Ovary (tissue), 10 donors: ENCODE measurements at places on chromosomes 16 and 17. TPM values are rescaled to one million over a fixed set of nuclear protein-coding genes. Genes with fewer than 3 reads are reported as not detected.
A peak's percentile ranks its signal among the peaks of the same experiment; 100 is the strongest.

The ODAD4 gene
- total RNA-seq = 11.0 TPM

The CDK12 gene
- total RNA-seq = 47.9 TPM

The ZG16B gene
- not detected for total RNA-seq

The TBC1D3G gene
- total RNA-seq = not detected

The GPR139 gene
- not detected for total RNA-seq

The MED13 gene
- 67.9 TPM for total RNA-seq

The NAA38 gene
- 82.8 TPM for total RNA-seq

The EVI2B gene
- 2.4 TPM for total RNA-seq

- no peak for DNase-seq
- H3K4me1 ChIP-seq = no peaks in the 10 kb centered on the region
- H3K4me3 ChIP-seq = no peak overlapping the region
- H3K36me3 ChIP-seq = no peaks in the 10 kb centered on the region
These were observed 347.7 kb downstream of the RBFOX1 start for GRCh38 chr16:7680296-7680695.

DNA sequence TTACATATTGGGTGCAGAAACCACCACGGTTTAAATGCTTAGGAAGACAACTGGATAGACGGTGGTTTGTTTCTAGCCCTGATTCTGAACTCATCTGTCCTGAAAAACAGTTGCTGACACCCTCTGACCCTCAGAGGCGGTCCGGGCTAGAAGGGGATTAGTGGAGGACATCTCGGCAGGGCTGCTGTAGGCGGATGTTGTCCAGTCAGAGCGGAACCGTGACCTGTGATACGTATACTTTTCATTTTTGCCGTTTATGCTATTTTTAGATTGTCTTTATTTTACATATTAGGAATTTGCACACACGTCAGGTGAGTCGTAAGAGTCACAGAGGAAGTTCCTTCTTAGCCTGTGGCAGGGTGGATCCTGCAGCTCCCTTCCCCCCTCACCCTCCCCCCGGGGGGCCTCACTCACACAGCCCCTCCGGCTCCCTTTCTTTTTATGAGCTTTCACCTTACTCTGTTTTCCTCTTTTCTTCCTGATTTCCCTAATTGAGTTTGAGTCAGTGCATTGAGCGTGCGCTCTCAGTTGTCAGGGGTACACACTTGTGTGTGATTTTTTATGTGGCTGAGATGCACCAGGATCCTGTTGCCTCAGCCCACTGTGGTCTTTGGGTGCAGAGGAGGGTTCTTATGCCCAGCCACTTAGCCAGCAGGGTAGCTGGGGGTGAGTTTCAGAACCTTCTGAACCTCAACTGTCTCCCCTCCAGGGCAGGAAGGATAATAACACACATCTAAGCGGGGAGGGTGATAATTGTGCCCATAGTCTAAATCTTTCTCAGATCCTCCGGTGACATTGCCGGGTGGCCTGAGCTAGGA, 211.1 kb upstream of the CHMP6 start:
- H3K36me3 ChIP-seq = no peaks in the 10 kb centered on the region
- H3K27me3 ChIP-seq = no peaks in the 10 kb centered on the region
- H3K4me1 ChIP-seq = peaks cover 6% of the 10 kb centered on the region
- no peak overlapping the region for H3K27ac ChIP-seq
- DNase-seq = no peak

GRCh38 chr16:87393680-87394055, 1.5 kb downstream of the MAP1LC3B start:
- no peaks in the 10 kb centered on the region for H3K27me3 ChIP-seq
- H3K4me1 ChIP-seq = peaks cover 3% of the 10 kb centered on the region
- H3K36me3 ChIP-seq = no peaks in the 10 kb centered on the region
- DNase-seq = no peak
- H3K27ac ChIP-seq = no peak overlapping the region
- peak overlapping the region; percentile 88 for H3K4me3 ChIP-seq

DNA sequence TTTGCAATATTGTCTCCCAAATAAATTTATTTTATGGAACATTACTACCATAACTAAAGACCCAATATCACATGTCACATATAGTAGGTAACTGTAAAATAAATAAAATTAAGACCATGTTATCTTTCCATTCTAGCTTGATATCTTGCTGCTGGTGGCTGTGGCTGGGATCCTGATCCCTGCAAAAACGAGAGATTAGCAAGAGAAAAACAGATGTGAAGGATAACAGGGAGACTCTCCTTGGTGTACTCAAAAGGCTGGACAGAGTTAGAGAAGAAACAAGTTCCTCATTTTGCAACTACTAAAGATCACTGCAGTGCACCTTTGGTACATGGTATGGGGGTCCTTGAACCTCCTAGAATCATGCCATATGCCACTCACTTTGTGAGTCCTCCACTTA, 49.7 kb downstream of the ARHGAP27 start:
- no peak overlapping the region for H3K27ac ChIP-seq
- H3K4me1 ChIP-seq = no peaks in the 10 kb centered on the region
- H3K4me3 ChIP-seq = no peak overlapping the region

DNA sequence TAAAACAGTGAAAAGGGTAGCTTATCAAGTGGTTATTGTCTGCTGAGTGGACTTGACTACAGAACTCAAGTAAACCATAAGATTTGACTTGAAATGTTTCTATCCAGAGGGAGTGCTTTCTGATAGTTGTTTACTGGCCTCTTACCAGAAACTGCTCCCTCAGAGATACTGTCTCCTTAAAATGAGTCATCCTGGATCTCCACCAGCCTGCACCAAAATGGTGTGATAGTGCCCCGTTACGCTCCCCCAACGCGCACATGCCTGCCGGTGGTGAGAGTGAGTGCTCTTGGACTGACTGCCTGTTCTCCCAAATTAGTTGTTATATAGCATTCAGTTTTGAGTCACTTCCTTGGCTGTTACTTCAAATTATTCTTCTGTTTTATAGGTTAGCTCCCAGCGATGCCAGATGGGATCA, 22.9 kb downstream of the PRCD start:
- DNase-seq = peak; percentile 74
- H3K27ac ChIP-seq = no peak overlapping the region
- H3K4me1 ChIP-seq = peaks cover 24% of the 10 kb centered on the region
- H3K27me3 ChIP-seq = no peaks in the 10 kb centered on the region

DNA sequence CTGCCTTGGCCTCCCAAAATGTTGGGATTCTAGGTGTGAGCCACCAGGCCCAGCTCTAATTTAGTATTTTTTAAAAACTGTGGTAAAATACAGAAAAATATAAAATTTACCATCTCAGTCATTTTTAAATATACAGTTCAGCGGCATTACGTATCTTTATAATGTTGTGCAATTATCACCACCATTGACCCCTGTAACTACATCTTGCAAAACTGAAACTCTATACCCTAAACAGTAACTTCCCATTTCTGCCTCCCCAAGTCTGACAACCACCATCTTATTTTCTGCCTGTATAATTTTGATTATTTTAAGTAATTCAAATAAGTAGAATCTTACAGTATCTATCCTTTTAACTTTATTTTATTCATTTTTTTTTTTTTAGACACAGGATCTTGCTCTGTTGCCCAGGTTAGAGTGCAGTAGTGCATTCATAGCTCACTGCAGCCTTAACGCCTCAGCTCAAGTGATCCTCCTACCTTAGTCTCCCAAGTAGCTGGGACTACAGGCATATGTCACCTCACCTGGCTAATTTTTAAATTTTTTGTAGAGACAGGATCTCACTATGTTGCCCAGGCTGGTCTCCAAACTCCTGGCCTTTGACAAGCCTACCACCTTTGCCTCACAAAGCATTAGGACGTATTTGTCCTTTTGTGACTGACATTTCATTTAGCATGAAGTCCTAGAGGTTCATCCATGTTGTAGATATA, 10.9 kb upstream of the GGA2 start:
- H3K27ac ChIP-seq = no peak overlapping the region
- no peak for DNase-seq
- no peaks in the 10 kb centered on the region for H3K4me1 ChIP-seq
- no peak overlapping the region for H3K4me3 ChIP-seq
- no peaks in the 10 kb centered on the region for H3K27me3 ChIP-seq

- H3K36me3 ChIP-seq = no peaks in the 10 kb centered on the region
- no peaks in the 10 kb centered on the region for H3K4me1 ChIP-seq
- no peak overlapping the region for H3K27ac ChIP-seq
- H3K4me3 ChIP-seq = no peak overlapping the region
- no peak for DNase-seq
- H3K27me3 ChIP-seq = no peaks in the 10 kb centered on the region
These were observed 226.2 kb downstream of the CDRT15L2 start for GRCh38 chr17:20805751-20806150.

DNA sequence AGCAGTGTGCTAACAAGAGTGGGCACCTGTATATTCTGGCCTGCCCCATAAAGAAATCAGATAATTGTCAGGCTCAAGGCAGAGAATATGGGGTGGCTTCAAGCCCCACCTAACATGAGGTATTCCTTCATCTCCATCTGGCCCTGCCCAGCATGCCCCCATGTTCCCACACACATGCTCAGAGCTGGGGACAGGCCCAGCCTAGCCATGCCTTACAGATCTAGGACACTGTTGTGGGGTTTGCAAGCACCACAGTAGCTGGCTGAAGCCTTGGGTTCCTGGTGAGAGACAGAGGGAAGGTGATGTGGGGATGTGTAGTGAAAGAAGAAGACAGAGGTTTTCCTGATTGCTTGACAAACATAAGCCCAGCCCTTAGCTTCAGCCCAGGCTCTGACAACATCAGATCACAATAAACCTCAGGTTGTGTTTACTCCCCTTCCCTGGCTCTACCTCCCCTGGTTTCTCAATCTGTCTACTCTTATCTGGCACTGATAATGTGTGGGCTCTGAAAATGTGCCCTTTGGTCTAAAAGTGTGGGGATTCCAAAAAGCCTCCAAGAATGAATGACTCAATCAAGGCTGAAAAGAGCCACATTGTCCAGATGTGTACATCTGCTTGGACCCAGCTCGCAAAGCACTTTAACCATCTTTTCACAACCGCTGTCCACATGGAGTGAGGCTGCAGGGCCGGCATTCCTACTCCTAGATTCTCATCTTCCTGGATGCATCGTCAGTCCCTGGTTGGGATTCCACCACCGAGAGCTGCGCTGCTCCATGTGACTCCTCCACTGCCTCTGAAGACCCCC, 34.4 kb downstream of the CDRT4 start:
- H3K27ac ChIP-seq = no peak overlapping the region
- H3K27me3 ChIP-seq = no peaks in the 10 kb centered on the region
- H3K4me1 ChIP-seq = peaks cover 24% of the 10 kb centered on the region
- no peak for DNase-seq
- H3K36me3 ChIP-seq = no peaks in the 10 kb centered on the region

DNA sequence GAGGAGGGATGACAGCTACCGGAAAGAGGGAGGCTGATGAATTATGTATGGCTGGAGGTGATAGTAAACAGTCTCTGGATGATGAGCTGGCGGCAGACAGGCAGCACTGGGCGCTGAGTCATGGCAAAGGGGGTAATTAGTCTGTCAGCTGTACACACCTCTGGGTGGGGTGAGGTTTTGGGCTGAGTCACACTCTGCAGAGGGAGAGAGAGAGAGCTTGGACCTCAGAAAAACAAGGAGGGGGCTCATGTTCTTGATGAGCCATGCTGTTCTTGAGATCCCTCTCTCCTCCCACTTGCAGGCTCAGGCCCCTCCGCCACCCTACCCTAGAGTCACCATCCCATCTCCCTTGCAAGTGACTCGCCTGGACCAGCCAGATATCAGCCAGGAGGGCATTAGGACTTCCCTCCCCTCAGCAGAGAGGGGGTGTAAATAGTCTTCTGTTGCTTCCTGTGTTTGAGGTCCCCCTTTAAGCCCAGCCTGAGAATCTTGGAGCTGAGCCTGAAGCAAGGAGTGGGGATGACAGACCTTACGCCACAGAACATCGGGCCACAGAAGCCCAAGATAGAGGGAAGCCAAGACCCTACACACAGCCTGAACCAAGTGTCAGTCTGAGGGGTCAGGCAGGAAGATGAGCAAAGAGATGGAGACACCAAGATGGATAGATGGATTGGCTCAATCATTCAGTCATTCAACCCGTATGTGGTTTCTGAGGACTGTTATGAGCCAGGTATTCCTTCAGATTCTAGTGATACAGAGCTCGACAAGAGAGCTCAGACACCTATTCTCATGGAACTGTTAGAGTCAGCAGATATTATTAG, 383.2 kb upstream of the CCL2 start:
- no peaks in the 10 kb centered on the region for H3K36me3 ChIP-seq
- H3K27ac ChIP-seq = no peak overlapping the region
- DNase-seq = no peak
- no peaks in the 10 kb centered on the region for H3K27me3 ChIP-seq
- no peaks in the 10 kb centered on the region for H3K4me1 ChIP-seq

DNA sequence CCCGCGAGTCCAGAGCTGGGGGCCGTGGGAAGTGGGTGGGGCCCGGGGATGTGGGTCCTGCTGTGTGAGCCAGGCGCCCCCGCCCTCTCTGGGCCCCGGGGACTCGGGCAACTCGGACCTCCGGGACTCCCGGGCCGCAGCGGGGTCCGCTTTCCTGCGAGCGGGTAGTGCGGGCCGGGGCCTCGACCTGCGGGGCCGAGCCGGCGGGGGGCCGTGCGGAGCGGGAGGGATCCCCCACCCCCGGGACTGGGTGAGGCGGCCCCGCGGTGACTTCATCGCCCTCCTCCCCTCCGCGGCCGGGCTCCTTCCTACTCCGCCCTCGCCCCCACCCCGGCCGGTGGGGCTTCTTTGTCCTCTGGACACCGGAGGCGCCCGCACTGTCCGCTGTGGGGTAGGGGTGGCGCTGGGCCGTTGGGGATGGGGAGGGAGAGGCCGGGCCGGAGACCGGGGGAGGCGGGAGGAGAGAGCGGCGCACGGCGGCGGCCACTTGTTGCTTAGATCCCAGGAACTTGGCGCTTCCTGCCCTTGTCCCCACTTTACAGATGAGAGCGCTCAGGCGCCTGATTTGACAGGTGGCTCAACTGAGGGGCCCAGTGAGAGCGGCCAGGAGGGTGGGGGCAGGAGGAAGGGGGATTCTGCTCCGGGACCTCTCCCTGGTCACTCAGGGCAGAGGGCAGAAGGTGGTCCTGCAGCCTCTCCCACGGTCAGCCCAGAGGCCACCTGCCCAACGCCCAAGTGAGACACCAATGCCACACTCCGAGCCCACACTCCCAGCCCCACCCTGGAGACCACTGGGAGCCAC, 874 bp downstream of the CMTM3 start:
- peaks cover 6% of the 10 kb centered on the region for H3K4me1 ChIP-seq
- peak overlapping the region; percentile 95 for H3K27ac ChIP-seq
- peak overlapping the region; percentile 90 for H3K4me3 ChIP-seq
- no peaks in the 10 kb centered on the region for H3K36me3 ChIP-seq

GRCh38 chr17:68526548-68526947, 14.3 kb downstream of the PRKAR1A start:
- no peaks in the 10 kb centered on the region for H3K36me3 ChIP-seq
- H3K27ac ChIP-seq = no peak overlapping the region
- DNase-seq = no peak
- H3K27me3 ChIP-seq = no peaks in the 10 kb centered on the region

- H3K4me3 ChIP-seq = no peak overlapping the region
- H3K4me1 ChIP-seq = peaks cover 12% of the 10 kb centered on the region
- no peaks in the 10 kb centered on the region for H3K27me3 ChIP-seq
These were observed 84.4 kb downstream of the OR1D5 start for GRCh38 chr17:2978991-2979390.

- H3K36me3 ChIP-seq = no peaks in the 10 kb centered on the region
- H3K4me1 ChIP-seq = no peaks in the 10 kb centered on the region
- H3K27me3 ChIP-seq = no peaks in the 10 kb centered on the region
- no peak overlapping the region for H3K27ac ChIP-seq
- no peak overlapping the region for H3K4me3 ChIP-seq
These were observed 19.9 kb downstream of the NQO1 start for GRCh38 chr16:69706256-69706974.
